Stimulated activated CD8-positive, alpha-beta memory T cell treated with anti-CD3 and anti-CD28 coated beads, Interleukin-4, amount 100 ng/mL, for 1 hour (primary cell): ENCODE measurements at places on chromosomes 2 and 18.

- DNase-seq = no peak
Observed at GRCh38 chr18:32405588-32405987, 65.1 kb downstream of the GAREM1 start.

DNA sequence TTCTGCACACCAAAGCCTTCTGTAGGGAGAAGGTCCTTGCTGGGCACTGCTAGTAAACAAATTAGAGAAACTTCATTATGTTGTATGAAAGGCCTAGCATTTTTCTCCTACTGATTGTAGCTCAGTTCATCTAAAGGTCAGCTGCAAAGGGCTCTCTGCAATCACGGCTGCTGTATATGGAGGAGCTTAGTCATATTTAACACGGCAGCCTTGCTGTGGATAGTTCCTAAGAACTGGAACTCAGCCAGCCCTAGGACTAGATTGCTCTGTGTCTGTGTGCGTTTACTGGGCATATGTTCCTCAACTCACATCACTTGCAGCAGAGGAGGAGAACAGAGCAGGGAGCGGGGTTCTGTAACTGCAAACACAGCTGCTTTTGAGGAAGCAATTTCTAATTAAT lies 1103.9 kb upstream of the KLHL29 start:
- DNase-seq = no peak

GRCh38 chr2:164896634-164897355 lies 55.2 kb upstream of the COBLL1 start:
- DNase-seq = no peak

DNA sequence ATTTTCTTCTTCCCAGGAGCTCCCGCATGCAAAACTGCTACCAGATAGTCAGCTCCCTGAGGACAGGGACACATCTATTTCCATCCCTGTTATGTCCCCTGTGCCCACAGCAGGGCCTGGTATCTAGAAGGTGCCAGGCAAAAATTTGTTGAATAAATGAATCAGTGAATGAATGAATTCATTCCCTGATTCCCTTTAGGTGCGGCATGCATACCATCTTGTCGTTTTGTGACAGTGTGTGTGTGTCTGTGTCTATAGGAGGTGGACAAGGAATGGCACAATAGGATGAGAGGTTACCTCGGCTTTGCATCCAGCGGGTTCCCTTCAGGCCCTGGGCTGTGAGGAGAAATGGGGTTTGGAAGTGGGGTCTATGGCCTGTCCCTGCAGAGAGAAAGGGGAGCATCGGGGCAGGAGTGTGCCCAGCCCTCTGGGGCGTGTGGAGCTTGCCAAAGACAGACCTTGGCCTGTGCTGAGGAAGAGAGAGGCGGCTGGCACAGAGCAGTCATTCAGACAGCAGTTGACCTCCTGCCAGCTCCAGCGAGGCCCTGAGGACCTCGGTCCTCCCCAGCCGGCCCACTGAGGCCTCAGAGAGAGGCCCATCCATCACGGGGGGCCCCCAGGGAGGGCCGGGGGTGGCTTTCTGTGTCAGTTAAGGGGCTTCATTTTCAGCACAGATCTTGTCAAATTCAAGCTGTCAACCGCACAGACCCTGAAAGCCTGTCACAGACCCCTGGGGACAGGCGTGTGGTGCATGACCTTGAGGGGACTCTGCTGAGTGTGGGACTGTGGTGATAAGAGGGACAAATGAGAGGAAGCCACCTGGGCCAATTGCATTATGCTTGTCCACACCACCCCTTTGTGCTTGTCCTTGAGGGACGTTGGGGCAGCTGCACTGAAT lies 125.9 kb upstream of the CXCR4 start:
- DNase-seq = no peak

DNA sequence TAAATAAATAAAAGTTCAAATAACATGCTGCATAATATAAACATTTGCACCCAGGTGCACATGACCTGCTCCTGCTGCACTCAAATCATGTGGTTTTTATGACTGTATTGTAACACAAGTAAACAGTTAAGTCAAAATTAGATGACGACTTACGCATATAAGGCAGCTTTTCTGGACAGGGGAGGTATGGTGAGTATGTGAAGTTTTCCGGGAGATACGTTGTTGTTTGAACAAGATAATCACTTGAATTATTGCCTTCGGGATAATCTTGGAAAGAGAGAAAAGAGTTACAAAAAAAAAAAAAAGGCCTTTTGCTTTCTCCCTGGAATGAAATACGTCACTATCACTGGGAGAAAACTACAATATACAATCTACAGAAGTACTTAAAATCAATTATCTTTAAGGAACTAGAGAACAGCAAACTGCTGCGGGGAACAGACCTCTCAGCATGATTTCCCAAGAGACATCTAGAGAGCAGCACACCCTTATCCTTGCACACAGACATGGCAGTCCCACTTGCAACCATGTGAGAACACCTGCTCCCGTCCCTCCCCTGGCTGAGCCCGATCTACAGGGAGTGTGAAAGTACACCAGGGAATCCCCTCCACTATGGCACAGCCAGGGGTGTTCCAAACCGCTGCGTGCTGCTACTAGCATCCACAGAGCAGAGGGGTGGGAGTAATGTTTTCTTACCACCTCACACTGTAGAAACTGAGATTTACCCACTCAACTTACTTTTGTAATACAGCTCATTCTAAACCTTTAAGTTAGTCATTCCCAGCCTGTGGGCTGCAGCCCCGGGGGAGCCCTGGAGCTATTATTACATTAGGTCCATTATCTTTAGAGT lies 26.3 kb downstream of the B4GALT6 start:
- no peak for DNase-seq

DNA sequence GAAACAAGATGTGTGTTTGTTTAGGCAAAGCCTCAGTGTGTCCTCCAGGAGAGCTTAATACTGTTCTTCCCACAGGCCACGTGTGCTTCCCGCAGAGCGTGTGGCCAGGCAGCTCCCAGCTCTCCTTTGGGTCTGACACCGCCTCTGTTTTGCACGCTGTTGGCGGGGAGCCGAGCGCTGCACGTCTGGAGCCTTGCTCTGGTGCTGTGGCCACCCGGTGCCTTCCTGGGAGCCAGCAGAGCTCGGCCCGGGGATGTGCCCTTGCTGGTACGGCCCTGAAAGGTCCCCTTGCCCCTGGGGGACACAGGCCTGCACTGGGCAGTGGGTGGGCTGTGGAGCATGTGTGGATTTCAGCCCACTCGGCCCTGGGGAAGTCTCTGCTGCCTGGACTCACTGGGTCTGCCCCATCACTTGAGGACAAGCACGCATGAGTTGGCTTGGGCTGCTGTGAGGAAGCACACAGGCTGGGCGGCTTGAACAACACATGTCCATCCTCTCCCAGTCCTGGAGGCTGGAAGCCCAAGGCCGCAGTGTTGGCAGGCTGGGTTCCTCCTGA lies 160.7 kb upstream of the HDAC4 start:
- no peak for DNase-seq

DNA sequence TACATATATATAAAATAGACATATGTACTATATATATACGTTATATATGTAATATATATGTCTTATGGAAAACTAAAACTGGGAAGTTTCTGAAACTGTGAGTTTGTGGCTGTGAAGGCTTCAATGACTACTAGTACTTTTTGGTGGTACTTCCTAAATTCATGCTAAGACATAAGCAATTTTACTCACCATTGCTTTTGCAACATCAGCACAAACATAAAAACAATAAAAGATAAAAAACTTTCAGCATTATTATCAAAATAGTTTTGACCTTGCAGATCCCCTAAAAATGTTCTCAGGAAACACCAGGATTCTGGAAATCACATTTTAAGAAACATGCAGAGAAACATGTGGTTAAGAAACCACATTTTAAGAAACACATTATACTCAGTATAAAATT lies 269.9 kb downstream of the PID1 start:
- no peak for DNase-seq
